ENCODE measurements at places on chromosomes 12 and 14. TPM values are rescaled to one million over a fixed set of nuclear protein-coding genes. Genes with fewer than 3 reads are reported as not detected.

DNA sequence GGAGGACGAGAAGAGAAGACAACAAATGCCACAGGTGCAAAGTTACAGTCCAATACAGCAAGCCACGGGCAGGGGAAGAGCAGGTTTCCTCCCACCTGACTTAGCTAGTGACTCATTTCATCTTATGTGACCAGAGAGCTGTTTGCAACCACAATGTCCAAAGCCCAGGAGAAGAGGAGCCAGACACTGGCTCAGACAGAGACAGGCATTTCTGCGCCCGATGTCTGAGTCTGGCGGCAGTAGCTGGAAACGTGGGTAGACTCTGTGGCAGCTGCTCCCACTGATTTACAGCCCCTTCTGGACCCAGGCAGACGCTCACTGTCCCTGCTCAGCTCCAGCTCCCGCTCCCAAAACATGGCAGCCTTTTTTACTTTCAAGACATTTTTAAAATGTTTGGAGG lies 60.0 kb downstream of the CHGA start:
- DNase-seq, result no peak

GRCh38 chr12:51848841-51849735 lies 570 bp upstream of the FIGNL2 start:
- no peak for DNase-seq

- no peak for DNase-seq
Observed at GRCh38 chr12:64780531-64781279, 21.5 kb upstream of the GNS start.

DNA sequence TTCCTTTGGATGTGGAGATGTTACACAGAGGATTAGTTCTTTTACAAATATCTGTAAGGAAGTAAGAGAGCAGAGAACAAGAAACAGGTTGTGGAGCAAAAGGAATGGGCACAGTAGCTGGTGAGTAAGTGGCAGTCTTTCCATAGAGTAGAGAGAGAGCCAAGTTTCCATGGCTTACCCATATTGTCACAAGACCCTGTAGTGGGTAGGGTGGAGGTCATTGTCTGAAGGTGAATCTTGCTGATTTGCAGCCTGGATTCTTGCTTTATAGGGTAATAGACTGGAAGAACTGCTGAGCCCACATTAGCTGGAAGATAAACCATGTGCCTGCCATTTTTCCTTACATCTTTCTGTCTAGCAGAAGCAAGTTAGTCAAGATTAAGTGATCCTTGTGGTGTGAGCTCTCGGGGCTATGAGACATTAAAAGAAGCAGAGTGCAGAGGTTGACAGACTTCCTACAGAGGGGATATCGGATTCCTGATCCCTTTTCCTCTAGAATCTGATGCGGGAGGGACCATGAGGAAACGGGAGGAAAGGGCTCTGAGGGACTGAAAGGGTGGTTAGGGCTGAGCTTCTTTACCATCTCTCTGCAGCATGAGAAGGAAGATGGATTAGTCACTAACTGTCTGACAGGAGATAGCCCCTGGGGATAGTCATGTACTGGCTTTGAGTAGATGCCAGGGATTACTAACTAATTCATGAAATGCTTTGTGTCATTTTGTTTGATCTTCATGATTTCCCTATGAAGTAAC lies 44.0 kb upstream of the LRTM2 start:
- DNase-seq, result no peak

GRCh38 chr12:124875803-124876132 lies 12.1 kb upstream of the SCARB1 start:
- no peak for DNase-seq

DNA sequence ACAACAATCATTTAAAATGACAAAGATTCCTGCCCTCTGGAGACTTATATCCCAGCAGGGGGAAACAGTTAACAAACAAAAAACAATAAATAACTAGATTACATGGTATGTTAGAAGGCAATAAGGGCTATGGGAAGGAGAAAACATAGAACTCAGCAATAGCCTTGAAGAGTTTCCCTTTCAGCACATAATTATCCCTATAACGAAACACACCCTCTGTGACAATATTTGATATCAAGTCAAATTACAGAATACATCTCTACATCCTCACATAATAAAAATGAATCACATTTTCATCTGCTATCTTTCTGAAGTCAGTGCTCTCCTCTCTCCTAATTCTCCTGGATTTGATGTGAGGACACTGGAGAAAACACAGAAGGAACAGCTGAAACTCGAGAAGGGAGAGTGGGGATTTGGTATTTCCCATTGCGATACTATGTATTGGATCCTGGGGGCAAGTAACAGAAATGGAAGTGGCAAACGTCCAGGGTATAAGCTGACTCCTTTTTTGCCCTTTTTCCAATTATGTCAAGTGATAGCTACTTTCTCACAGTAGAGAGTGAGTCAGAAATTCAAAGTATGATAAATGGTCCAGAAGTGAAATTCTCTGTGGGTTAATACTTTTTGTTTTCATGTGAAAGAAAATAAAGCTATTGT lies 9.7 kb upstream of the PTGER2 start:
- DNase-seq, result no peak

Gene UNC79
- 0.31 TPM for total RNA-seq

- DNase-seq, result no peak
Observed at GRCh38 chr12:132012919-132013568, 63.3 kb downstream of the EP400 start.

Gene NOC4L
- total RNA-seq, result 9.9 TPM

Gene GCH1
- 2.4 TPM for total RNA-seq

GRCh38 chr12:123996581-123996980 lies 23.6 kb downstream of the ZNF664 start:
- no peak for DNase-seq

- peak; percentile 97 for DNase-seq
Observed at GRCh38 chr12:96233939-96234461, 39.8 kb downstream of the ELK3 start.

- DNase-seq, result no peak
Observed at GRCh38 chr14:93008381-93008780, 85.4 kb downstream of the CHGA start.

- peak; percentile 47 for DNase-seq
Observed at GRCh38 chr12:4288296-4289131, 15.0 kb downstream of the CCND2 start.

DNA sequence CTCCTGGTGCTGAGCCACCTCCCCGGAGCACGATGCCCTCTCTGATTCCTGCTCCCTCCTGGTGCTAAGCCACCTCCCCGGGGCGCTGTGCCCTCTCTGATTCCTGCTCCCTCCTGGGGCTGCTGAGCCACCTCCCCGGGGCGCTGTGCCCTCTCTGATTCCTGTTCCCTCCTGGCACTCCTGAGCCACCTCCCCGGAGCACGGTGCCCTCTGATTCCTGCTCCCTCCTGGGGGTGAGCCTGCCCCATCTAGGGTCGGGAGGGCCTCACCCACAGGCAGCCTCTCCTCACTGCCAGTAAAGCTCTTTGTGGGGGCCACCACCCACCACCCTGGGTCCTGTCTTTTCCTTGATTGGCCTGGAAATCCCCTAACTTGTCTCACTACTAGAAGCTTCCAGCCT lies 327.6 kb upstream of the SFSWAP start:
- DNase-seq, result no peak

DNA sequence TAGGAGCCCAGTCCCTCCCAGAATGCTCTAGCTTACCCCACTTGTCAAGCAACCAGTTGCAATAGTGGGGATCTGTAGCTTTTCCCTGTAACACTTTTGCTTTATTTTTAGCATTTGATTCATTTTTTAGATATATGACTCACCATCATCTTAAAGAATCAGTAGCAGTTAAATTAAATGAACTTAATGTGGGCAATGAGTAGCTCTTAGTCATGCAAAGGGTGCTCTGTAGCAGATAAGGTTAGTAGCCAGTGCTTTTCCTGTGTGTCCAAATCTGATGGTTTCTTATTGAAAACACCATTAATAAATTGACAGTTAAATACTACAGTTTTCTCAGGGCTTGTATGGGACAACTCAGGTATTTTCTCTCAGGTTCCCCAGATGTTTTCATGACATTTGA lies 311.8 kb downstream of the RERGL start:
- DNase-seq, result no peak

GRCh38 chr14:49961270-49962222 lies 68.7 kb downstream of the ARF6 start:
- peak; percentile 13 for DNase-seq

Gene KRT74
- not detected for total RNA-seq

Gene PLXNC1
- total RNA-seq, result 2.0 TPM

- no peak for DNase-seq
Observed at GRCh38 chr12:109047081-109047805, 5.1 kb upstream of the USP30 start.

Gene TAS2R30
- total RNA-seq, result 0.44 TPM

Gene ISCU
- total RNA-seq, result 433 TPM

- no peak for DNase-seq
Observed at GRCh38 chr12:75790219-75790618, 241.4 kb downstream of the PHLDA1 start.

DNA sequence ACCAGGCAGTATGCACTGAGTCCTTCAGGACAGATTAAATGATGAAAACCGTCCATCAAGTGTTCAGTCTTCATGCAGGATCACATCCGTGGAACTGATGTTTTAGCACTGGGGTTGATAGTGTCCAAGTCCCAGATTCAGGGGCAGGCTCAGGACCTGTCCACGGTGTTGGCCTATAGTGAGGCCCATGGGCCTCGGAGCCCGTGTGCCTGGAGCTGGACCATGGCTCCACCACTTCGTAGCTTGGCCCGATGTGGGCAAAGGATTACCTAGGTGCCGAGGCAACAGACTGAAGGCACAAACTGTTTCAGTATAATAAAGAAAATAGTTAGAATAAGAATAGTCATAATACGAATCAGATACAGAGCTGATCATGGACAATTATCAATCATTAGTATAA lies 41.8 kb downstream of the DDX51 start:
- no peak for DNase-seq

Gene HOXC5
- 0.33 TPM for total RNA-seq

DNA sequence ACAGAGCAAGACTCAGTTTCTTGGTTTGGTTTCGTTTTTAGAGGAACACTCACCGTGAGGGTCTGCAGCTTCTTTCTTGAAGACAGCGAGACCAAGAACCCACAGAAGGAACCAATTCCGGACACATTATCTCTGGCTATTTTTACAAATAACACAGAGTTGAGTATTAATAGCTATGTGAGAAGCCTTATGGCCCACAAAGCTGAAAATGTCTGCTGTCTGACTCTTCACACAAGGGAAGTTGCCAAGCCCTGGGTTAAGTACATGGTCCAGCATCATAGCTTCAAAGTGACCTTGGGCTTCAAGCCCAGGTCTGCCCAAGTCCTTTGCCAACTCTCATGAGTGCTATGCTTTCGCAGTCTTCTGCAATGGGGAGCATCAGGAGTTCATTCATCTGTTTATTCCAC lies 2.6 kb upstream of the LGMN start:
- no peak for DNase-seq

Gene CDC42BPB
- 68.0 TPM for total RNA-seq

Gene CMA1
- not detected for total RNA-seq

DNA sequence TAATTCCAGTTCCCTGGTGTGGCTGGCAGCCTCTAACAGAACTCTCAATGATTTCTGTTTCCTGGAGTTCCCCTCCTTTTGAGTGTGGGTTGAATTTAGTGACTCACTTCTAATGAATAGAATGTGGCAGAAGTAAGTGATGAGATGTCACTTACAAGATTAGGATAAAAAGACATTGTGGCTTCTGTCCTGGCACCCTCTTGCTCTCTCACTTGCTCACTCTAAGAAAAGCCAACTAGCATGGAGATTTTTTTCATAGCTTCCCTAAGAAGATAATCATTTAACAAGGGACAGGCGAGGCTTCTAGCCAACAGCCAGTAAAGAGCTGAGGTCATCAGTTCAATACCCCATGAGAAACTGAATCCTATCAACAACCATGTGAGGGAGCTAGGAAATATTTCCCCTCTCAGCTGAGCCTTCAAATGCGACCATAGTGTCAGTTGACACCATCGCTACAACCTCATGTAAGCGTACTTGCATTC lies 156.7 kb downstream of the TMTC3 start:
- DNase-seq, result no peak

GRCh38 chr14:104110491-104111209 lies 25.1 kb downstream of the ASPG start:
- DNase-seq, result no peak

Gene KRT73
- not detected for total RNA-seq

DNA sequence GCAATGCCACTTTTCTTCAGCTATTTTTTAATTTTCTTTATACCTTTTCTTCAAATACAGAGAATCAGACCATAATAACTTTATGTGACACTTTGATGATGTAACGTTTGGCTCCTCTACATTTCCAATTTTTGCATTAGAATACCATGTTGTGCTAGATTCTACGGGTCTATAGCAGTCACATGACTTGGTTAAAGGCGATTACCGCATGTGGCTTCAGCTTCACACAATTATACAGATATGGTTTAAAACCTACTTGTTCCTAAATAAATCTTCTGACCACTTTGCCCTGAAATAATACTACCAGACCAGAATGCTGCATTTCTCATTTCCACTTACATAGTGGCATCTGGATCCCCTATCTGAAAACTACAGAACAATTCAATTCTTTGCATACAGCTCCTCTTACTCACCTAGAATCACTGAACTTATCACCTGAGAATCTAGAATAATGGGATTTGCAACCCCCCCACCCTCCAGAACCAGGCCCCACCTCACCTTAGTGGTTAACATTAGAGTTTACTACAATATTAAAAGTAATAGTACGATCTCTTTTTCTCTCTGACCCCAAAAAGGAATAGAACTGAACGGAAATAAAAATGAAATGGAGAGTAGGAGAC lies 1.3 kb downstream of the MAX start:
- no peak for DNase-seq

DNA sequence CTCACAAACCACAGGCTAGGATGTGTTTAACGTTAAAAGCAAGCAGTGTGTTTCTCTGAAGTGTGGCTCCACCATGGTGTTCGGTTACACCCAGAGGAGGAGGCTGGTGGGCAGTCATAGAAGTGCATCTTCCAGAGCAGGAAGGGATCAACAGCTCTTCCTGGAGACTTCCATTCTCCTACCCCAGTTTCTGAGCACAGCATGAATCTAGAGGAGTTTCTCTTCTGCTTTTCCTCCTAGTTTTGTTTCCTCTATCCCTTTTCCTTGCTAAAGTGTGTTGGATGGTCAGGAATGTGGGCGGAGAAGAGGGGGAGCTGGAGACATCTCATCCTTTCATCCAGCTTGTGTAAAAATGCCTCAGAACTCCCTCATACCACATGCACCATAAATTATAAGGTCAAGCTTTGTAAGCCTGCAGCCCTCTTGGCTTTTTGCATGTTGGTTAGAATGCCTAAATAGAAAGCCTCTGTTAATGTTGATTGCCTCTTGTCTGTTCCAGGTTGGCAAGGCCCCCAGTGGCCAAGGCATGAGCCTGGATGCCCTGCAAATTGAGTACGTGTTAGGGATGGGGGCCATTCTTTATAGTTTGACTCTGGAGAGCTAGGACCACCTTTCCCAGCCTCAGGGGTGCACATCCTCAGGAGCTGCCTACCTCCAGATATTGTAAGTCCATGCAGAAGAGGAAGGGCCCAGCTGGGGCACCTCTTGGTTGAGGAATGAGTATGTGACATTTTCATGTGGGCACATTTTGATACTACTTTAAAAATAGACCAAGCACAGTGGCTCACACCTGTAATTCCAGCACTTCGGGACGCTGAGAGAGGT lies 4.0 kb upstream of the CKAP4 start:
- DNase-seq, result peak; percentile 53

Gene GPR137C
- 0.98 TPM for total RNA-seq
